ENCODE measurements at places on chromosomes 13 and 19.

DNA sequence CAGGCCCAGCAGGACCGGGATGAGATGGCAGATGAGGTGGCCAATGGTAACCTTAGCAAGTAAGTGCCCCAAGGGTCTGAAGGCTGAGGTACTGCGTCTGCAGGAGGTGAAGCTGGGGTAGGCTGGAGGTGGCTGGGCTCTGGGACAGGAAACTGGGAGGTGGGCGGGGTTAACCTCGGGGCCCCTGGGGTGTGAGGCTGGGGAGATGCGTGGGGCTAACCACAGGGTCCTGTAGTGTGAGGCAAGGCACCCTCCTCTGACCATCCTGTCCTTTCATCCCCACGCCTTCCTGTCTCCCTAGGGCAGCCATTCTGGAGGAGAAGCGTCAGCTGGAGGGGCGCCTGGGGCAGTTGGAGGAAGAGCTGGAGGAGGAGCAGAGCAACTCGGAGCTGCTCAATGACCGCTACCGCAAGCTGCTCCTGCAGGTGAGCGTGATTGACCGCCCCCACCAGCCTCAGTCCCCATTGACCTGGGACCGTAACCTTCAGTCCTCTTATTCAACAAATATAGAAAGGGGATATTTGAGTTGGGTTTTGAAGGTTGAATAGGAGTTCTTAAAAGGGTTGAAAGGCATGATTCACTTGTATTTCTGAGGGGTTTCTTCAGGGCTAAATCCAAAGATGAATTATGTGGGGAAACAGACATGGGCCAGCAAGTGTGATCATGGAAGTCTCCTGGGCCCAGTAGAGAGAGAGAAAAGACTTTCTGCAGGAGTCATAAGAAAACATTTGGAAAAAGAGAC lies 35.7 kb downstream of the KCNC3 start:
- no peak for DNase-seq

- DNase-seq, result no peak
Measured at GRCh38 chr19:51036519-51036918, 1.7 kb upstream of the KLK12 start.

DNA sequence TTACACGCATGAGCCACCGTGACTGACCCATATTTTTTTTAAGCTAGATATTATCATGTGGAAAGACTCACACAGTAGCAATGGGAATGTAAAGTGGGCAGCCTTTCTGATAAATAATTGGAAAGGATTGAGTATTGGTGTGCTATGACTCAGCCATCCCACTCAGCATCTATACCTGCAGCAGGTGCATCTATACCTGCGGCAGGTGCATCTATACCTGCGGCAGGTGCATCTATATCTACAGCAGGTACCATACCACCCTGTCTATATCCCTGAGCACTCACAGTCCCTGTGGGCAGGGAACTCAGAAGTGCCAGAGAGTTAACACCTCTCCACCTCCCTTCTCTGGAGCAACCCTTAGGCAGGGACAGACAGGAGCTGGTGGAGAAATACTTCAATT lies 5.2 kb upstream of the LRRC8E start:
- no peak for DNase-seq

DNA sequence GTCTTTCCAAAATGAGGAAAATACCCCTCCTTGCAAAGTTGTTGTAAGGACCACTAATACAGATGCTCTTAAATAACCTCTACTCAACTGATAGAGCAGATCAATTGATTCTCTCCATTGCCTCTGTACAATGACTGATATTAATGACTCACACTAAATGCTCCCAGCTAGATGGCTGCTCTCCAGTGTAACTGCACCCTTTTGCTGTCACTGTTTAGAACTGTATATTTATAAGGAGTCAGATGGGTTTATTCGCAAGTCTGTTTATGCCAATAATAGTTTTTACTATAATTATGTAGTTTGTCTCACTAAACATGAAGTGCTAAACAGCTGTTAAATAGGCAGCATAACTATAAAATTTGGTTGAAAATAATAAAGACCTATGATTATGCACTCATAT lies 21.0 kb upstream of the N4BP2L1 start:
- no peak for DNase-seq

DNA sequence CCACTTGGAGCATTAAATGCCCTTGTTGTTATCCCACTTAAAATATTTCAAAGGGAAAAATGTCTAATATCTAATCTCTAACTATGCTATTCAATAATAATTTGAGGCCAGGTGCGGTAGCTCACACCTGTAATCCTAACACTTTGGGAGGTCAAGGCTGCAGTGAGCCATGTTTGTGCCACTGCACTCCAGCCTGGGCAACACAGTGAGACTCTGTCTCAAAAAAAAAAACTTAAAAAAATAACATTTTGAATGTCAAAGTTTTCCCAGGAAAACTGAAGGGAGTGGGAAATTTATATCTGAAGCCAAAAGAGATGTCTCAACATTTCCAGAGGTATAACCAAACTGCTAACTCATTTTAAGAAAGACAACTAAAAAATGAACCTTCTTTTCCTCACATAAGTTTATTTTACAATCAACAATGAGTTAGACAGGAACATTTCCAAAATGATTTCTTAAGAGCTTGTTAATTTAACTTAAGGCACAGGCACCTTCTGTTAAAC lies 47.9 kb downstream of the CAB39L start:
- DNase-seq, result no peak

DNA sequence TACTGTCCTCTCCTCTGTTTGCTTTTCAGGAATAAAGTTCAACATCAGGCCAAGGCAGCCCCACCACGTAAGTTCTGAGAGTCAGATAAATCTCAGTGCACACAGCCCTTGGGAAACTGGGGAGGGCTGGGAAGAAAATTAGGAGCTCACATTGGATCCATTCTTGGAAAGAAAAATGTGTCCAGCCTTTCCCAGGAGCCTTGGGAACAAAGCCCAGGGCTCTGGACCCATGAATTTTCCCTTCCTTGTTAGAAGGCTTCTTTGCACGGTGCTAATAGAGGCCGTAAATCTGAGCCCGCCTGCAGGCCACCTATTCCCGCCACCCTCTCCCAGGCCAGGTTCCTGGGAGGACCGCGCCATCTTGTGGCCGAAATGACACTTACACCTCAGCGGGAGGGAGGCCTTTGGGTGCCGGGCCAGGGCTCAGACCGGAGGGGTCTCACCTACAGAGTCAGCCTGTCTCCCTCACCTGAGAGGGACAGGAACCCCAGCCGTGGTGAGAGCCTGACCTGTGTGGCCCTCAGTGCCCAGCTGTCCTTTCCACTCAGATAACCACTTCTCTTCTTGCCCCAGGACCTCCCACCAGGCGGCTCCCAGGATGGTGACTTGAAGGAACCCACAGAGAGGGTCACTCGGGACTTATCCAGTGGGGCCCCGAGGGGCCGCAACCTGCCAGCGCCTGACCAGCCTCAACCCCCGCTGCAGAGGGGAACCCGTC lies 25.1 kb upstream of the KCTD15 start:
- peak; percentile 47 for DNase-seq

DNA sequence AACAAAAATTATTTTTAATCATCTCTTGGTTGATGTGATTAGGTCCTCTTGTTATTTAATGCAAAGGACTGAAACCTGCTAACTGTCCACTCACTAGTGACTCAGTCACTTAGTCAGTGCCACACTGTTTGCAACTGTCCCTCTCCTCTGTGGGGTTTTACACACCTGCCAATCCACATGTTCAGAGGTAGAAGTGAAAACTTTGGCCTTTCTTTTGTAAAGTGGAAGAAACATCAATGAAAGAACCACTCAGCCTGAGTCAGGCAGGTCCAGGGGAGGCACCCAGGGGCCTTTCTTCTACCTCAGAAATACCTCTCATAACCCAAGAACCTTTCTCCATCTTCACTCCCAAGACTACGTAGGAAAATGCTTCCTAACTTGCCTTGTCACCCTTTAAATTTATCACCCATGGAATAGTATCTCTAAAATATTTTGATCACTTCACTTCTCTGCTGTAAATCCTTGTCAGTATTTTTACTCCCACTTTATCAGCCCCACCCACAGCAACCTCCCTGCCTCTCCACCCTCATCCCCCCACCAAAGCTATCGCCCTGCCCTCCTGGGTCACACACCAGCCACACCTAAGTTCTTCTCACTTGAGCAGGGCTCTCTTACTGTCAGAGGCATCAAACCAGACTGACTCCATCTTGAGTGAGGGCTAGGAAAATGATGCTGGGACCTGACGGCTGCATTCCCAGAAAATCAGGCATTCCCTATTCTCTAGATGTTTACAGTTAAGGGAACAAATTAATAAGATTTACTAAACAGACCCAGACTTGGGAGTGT lies 29.6 kb upstream of the EEF1AKMT1 start:
- no peak for DNase-seq

DNA sequence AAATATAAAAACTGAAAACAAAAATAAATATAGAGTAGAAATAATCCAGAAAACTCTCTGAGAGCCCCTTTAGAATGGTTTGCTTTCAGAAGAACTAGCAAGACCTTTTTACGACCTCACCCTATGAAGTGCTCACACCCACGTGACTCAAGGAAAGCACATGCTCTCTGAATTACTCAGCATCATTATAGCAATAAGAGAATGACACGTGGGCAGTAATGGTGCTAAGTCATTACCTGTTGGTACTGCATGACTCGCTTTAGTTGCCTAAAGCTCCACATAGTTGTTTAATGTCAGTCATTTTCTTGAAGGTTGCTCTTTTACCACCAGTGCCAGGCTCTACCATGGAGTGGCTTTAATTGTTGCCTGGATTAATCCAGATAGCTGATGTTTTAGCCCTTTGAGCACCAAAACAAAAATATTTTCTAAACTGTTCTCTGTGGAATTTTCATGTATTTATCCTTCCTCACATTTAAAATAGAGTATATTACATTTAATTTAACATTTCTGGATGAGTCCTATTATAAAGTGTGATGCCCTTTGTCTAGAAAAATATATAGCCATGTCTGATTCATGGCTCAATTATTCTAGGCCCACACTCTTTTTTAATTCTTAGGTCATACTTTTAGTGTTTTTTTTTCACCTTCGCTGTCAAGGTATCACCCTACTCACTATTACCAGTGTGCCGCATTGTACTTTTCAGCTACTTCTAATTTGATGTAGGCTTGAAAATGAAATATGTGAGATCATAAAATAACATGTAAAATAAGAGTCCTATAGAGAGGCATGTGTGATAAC lies 56.8 kb downstream of the THSD1 start:
- DNase-seq, result no peak

- DNase-seq, result no peak
Measured at GRCh38 chr13:26822146-26822545, 61.6 kb upstream of the GPR12 start.

GRCh38 chr13:83423381-83423780 lies 458.9 kb downstream of the SLITRK1 start:
- no peak for DNase-seq

GRCh38 chr13:29980339-29980738 lies 129.9 kb upstream of the UBL3 start:
- DNase-seq, result no peak

DNA sequence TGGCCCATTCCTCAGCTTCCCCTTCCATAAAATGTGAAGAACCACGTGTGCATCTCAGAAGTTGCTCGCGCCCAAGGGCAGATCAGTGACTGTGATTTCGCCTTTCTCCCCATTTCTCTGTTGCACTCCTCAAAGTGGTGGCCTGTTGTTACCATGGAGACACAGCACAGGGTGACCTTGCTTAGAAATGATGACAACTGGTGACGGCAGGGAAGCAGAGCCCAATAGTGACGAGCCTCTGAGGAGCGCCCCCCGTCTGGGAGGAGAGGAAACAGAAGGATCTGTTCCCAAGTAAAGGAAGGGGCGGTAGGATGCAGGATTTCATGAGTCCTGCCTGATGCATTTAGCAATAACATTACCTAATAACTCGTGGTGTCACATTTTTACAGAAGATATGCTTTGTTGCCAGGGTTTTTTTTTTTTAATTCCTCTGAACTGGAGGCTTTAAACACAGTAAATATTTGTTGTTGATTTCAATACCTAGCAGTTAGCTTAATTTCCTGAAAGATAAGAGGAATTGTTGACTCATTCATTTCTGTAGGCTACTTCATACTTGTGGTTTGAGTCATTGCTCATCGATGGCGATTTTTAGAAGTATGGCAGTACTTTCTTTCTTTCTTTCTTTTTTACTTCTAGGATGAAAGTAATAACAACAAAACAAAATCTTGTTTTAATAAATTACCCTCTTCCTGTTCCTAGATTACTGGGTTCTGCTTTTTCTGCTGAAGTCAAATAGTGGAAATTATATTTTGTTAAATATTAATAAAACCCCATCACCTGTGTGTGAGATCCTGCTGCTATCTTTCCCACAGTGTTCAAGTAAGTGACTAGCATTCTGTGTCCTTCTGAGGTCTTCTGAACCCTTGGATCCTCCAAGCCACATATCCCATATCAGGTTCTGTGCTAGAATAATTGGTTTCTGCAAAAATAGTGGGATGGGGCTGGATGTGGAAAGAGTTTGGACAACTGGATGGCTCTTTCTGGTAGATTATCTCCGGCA lies 36.0 kb downstream of the MBNL2 start:
- no peak for DNase-seq

DNA sequence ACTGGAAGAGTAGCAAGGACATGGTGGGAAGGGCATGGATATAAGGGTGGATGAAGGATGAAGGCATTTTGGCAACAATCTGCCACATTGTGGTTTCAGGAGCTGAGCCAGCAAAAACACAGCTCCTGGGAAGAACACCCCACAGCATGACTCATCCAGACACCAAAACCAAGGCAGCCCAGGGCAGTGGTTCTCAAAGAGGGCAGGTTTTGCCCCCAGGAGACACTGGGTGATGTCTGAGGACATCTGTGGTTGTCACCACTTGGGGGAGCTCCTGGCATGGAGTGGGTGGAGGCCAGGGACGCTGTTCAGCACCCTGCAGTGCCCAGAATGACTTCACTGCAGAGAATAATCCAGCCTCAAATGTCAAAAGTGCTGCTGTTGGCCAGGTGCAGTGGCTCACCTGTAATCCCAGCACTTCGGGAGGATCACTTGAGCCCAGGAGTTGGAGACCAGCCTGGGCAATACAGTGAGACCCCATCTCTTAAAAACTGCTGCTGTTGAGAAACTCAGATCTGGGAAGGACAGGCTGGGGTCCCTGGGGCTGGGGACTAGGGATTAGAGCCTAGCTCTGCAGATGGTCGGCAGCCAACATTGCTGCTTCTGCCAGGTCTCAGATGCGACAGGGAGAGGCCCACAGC lies 16.1 kb downstream of the ZFR2 start:
- peak; percentile 2 for DNase-seq

DNA sequence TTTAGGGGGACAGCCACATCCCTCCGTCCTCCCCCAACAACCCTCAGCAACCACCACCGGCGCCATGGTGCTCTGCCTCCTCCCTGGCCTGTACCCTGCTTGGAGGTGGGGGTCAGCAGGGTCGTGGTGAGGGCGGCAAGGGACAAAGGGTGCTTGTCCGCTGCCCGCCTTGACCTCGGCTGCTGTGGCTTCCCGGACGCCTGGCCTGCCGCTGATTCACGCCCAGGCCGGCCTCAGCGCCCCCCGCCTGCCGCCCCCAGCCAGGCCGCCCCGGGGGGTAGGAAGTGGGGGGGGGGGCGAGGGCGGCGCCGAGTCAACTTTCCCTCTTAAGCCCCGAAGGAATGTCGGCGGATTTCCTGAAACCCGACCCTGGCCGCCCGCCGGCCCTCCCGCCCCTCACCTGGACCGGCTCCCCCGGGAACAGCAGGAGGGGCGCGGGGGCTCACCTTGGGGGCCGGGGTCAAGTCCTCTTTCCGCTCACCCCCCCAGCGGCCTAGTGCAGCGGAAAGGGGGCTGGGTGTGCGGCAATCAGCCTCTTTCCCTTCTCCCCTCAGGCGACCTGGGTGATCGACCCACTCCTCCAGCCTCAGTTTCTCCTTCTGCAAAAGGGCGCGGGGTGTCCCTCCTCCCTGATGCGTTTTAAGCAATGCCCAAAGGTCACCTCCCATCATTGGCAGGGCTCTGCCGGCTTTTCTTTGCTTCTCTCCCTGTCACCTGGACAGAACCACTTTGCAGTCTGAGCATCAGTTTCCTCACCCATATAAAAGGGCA lies 1.9 kb upstream of the TMEM59L start:
- DNase-seq, result no peak

GRCh38 chr13:76903544-76904162 lies 17.4 kb upstream of the KCTD12 start:
- DNase-seq, result peak; percentile 8
